ENCODE measurements at places on chromosomes 4 and X.
A peak's percentile ranks its signal among the peaks of the same experiment; 100 is the strongest.

DNA sequence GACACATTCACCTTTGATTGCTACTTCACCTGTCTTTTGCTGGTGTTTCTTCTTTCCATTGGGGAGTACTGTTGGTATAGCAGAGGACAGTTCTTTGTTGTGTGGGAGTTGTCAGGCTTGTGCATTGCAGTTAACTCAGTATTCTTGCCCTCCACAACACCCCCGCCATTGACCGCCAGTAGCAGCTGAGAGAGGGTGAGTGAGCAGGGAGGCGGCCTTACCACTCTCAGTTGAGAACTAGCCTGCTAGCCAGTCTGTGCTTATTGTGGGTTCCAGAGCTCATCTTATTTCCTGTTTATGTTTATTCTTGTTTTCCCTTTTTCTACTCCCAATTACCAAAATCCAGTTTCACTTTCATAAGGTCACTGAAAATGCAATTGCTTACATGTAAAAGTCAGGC, 52.2 kb downstream of the STIM2 start:
- no peak for DNase-seq

GRCh38 chr4:13537011-13537831, 7.1 kb downstream of the NKX3-2 start:
- no peak for DNase-seq

GRCh38 chrX:106302304-106302703, 134.2 kb downstream of the PWWP3B start:
- no peak for DNase-seq

GRCh38 chr4:118869808-118870342, 18.8 kb upstream of the SYNPO2 start:
- no peak for DNase-seq

DNA sequence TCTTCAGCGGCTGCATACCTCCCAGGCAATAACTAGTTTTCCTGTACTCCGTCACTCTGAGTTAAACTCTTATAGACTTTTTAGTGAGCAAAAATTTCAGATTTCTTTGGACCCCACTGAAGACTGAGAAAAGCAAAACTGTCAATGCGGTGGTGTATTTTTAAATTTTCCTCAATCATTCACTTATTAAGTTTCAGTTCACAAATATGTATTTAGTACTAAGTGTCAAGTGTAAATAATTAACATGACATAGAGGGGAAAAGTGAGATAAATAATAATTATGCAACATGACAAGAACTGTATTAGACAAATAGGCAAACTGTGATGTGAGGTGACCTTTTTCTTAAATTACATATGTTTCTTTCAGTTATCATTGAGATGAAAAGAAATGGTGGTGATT, 124.4 kb downstream of the NAF1 start:
- DNase-seq, result no peak

- no peak for DNase-seq
Measured at GRCh38 chr4:159655547-159655946, 552.7 kb downstream of the RAPGEF2 start.

- DNase-seq, result no peak
Measured at GRCh38 chrX:82087699-82088098, 885.8 kb downstream of the SH3BGRL start.

GRCh38 chrX:44947995-44948394, 75.0 kb downstream of the KDM6A start:
- no peak for DNase-seq

DNA sequence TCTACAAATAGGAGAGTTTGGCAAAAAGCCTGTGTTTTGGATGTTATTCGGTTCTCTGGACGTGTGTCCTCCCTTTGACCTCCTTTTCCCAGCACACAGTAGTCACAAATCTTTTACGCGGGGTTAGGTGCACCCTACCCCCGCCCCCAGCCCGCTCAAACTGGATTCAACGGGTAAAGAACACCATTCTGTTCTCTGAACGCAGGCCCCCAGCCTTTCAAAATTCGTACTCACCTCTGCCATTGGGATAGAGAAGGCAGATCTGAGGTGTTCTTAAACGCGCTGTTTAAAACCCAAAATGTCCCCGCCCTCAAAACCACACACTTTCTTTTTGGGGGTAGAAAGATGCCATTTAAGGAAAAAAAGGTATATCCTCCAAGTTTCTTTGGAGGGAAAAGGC, 2.7 kb downstream of the LEF1 start:
- DNase-seq, result no peak

GRCh38 chr4:9804918-9805317, 23.5 kb downstream of the DRD5 start:
- no peak for DNase-seq

- no peak for DNase-seq
Measured at GRCh38 chrX:122203399-122203798, 980.7 kb upstream of the GRIA3 start.

- no peak for DNase-seq
Measured at GRCh38 chr4:20337261-20337664, 85.6 kb downstream of the SLIT2 start.

DNA sequence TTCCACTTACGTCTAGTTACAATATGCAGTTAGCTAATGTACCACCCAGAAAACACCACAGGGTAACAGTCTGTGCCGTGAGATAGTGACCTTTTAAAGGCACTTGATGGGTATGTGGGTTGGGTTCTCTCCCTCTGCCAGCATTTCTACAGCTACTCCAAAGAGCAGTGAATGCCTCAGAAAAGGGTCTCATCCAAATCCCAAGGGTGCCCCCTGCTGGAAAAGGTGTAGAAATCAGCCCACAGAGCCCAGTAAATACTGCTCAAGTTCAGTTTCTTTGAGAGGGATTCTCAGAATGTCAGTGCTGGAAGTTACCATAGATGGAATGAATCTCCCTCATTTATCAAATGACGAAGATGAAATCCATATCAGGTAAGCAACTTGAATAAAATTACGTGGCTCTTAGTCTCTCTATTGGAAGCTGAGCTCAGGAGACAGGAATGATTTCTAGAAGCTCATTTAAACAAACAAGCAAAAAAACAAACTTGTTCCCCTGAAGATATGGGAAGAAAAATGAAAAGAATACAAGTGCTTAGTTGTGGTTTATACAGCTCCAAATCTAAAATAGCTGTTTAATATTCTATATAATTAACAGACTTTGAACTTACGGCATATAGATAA, 9.5 kb downstream of the RNF175 start:
- no peak for DNase-seq

DNA sequence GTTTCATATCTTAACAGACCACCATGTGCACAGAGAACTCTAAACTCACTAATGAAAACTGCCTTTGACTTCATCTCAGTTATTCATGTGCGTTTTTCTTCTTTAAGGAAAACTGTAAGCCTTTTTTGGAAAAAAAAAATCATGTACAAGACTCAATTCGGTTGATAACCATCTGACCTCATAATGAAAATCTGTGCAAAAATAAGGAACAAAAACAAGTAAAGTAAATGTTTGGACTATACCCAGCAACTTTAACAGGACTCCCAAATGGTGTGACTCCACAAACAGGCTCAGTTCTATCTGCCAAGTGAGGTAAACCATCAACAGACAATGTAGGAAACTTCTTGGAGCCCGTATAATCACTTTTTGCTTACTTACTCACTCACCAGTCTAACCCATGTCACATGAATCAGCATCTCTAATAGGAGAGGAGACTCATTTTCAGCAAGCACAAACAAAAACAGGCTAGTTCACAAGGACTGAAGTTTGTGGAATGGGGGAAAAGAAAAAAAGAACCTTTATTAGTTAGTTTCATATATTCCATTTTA, 9.3 kb downstream of the APOO start:
- DNase-seq, result no peak

- no peak for DNase-seq
Measured at GRCh38 chr4:178612733-178613132, 1170.5 kb upstream of the AGA start.

DNA sequence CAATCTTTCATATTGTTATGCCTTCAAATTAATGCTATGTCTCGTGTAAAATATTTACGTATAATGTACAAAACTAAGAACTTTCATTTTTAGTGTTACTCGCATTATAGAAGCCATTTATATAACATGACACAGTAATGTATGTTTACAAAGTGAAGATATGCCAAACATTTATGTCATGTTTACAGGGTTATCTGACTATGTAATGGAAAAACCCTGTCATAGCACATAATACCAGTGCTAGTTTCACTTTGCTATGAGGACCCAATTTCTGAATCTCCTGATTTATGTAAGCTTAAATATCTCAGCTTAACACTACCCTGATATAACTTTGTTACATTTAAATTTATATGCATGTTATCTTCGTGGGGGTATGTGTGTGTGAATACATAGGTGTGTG, 233.1 kb downstream of the FAT4 start:
- DNase-seq, result no peak

DNA sequence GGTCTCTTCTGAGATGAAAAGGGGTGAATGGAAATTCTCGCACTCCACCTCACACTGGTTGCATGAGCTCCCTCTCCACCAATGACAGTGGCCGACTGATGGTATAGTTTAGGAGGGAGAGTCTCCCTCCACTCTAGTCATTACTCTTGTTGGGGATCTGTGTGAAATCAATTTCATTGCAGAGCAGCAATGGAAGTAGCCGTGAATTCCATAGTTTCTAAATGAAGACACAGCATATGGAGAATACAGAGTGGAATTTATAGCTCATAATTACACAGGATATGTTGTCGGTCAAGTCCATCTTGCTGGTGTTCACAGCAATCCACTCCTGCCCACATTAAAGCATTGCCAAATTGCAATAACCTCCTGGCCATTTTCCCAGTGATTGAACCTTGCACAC, 426.0 kb downstream of the AFF2 start:
- DNase-seq, result no peak

DNA sequence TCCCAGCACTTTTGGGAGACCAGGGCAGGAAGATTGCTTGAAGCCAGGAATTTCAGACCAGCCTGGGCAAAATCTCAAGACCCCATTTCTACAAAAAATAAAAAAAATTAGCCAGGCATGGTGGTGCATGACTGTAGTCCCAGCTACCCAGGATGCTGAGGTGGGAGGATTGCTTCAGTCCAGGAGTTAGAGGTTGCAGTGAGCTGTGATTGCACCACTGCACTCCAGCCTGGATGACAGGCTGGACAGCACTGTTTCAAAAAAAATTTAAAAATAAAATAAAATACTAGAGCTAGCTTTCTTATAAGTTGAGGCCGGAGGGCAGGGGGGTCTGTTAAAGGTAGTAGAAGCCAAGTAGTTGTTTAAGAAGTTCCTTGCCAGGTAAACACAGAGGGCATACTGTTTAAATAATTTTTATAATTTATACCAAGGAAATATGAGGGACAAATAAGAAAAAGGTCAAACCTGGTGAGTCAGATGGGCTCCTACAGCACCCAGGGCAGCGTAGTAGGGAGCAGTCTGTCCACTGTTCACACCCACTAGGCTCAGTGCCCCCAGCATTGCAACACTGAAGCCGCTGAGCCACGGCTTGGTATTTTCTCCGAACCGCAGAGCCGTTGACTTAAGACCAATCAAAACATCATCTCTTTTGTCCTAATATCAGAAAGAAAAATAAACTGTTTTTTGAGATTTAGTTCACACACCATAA, 17.3 kb downstream of the COQ2 start:
- DNase-seq, result no peak

DNA sequence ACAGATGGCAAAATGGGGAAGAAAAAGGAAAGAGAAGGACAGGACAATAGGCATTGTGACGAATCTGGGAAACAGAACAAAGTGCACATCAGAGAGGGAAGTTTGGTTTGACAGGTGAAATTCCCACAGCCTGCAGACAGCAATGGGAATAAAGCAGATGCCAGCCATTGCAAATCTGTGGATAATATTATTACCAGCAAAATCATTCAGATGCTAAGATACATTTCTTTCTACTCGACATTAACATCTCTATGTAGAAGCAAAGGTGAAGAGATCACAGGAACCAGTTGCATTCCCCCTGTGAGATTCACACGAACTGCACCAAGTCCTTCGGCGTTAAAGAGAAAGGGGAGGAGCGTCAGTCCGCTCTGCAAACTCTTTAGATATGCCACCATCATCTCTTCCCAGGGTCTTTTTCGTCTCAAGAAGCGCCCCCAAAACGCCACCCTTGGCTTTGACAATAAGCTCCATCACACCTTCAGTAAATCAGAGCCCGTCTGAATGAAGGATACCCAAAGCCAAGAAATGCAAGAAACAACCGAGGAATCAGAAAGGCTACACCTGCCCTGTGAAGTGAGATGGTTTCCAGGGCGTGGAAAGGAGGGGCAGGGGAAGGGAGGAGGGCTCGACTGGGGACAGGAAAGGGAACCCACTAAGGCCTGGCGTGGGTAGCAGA, 1.9 kb downstream of the NEUROG2 start:
- DNase-seq, result no peak

DNA sequence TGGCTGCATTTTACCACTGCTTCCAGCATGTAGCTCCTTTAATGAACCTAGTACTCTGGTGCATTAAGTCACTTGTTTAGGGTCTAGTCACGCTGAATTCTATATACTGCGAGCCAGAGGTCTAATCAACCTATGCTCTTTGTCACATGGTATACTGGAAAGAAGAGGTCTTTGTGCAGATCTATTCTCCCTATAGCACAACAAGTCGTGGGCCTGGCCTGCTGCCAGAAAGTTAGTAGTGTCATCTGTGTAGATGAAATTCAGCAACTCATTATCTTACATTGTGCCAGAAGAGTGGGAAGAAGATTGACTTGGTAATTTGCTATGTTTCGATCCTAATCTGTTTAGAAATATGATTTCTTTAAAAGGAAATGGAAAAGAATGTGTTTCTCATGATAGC, 80.8 kb downstream of the AWAT2 start:
- DNase-seq, result peak; percentile 35

- DNase-seq, result no peak
Measured at GRCh38 chr4:78477276-78477675, 74.3 kb upstream of the ANXA3 start.

DNA sequence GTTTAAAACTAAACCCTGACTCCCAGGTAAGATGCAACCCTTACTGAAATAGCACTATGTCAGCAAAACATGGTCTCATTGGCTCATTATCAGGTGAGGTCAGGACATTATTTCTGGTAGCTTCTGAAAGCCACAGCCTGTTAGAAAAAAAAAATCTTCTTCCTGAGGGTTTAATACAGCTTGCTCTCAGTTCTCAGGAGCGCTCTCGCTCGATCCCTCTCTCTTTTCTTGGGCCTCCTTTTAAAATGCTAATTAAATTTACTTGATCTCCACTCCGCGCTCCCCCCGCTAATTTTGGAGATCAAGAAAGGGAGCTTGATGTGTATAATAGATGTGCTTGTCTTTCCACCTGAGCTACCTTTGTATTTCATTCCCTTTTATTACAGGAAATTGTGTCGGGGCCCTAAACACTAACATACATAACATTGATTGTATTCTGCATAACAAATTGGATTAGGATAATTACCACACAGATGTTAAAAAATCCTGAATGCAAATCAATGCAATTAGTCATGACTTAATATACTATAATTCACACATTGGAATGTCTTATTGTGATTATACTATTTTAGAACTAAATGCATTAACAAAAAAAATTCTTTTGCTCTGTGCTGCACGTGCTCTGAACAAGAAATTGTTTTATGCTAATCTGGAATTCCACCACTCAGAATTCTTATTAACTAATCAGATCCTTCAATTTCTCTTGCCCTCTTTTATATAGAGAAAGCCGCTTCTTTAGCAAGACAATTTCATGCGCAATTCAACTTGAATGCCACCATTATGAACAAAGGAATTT, 101.6 kb upstream of the TEX13D start:
- DNase-seq, result no peak

Data from left ventricle myocardium superior (tissue), 1 donor.